ENCODE measurements at places on chromosomes 12 and 14.

DNA sequence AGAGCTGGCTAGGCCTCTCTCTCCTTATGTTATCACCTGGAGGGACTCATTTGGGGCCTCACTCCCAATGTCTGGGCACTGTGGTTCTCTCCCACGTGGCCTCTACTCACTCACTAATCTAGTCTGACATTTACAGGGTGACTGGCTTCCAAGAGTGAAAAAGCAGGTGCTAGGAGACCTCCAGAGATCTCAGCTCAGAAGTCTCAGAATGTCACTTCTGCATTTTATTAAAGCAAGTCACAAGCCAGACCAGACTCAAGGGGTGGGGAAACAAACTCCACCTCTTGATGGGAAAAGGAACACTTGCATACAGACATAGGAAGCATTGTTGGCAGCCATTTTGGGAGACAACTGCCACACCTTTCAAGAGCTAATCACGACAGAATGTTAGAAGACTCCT, 175.9 kb downstream of the MON2 start:
- DNase-seq, result peak; percentile 48

DNA sequence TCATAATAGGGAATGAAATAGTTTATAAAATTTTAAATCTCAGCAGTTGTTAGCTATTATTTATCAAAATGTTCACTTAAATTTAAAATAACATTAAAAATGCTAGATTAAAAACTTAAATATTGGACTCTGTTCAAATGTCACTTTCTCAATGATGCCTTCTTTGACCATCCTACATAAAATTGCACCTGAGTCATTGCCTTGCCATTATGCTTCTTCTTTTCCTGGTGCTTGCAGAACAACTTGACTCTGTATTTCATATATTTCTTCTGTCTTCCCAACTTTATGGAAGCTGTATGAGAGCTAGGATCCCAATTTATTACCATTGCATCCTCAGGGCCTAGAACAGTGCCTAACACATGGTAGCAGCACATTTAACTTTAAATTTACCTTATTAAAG, 37.3 kb upstream of the CPM start:
- DNase-seq, result no peak

- no peak for DNase-seq
Measured at GRCh38 chr12:33596061-33596460, 156.4 kb upstream of the SYT10 start.

DNA sequence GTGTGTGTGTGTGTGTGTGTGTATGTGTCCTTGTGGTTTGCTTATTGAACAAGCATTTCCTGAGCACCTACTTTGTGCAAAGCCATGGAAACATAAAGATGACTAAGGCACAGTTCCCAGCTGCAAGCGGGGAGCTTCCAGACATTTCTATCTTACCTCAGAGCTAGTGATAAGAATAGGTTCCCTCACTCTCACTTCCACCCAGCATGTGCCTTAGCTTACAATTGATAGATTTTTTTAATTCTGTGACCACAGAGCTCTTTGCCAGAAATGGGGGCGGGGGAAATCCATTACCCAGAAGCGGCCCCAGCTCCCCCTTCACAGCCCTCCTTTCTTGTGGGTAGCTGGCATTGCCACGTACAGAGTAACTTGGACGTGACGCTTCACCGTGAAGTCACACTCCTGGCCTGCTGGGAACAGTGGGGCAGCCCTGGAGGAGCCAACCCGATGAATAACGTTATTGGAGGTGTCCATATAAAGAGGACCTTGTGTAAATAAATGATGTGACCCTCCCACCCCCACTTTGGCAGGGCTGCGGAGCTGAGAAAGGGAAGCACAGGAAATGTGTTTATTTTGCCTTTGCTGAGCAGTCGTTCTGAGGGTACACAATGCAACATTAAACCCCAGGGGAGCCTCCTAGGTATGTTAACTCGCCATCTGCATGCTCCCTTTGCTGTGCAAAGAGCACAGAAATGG, 238.9 kb downstream of the CHST11 start:
- peak; percentile 97 for DNase-seq

DNA sequence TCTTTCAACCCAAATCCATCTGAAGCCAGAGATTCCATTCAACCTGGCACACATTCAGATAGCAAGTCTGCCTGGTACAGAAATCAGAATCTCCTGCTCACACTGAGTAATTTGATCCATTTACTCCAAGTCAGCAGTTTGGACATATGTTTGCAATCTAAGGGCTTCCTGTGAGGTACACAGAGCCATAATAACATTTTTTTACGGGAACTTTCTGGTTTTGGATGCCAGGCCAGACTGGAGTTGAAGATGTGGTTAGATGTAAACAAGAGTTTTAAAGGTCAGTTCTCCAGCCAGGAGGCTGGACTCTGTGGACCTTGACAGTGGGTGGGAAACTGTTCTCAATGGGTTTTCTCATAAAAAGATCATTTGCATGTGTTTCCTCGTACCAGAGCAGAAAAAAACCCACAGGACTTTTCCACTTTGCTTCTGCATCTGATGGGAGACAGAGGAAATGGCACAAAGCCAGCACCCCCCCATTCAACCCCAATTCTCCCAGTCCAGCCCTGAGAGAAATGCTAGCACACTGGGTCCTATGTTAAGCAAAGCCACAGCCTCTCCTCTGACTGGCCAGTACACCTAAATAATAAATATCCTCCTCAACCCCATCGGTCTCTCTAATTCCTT, 17.7 kb upstream of the TSPAN11 start:
- DNase-seq, result no peak

GRCh38 chr14:92412912-92413311, 89.9 kb downstream of the SLC24A4 start:
- DNase-seq, result no peak

GRCh38 chr14:40414386-40414785, 982.2 kb upstream of the FBXO33 start:
- no peak for DNase-seq

GRCh38 chr12:13198876-13199275, 2.4 kb downstream of the EMP1 start:
- no peak for DNase-seq

- DNase-seq, result no peak
Measured at GRCh38 chr14:21191261-21191808, 35.5 kb upstream of the OR5AU1 start.

DNA sequence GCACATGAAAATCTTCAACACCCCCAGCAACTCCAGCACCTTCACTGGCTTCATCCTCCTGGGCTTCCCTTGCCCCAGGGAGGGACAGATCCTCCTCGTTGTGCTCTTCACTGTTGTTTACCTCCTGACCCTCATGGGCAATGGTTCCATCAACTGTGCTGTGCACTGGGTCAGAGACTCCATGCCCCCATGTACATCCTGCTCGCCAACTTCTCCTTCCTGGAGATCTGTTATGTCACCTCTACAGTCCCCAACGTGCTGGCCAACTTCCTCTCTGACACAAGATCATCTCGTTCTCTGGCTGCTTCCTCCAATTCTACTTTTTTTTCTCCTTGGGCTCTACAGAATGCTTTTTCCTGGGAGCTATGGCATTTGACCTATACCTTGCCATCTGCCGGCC, 11.5 kb upstream of the OR11G2 start:
- DNase-seq, result peak; percentile 55
